Stimulated activated CD4-positive, alpha-beta T cell treated with anti-CD3 and anti-CD28 coated beads, Interleukin-15, amount 100 ng/mL, for 24 hours (primary cell): ENCODE measurements at places on chromosomes 6 and 20.

- DNase-seq, result no peak
These were observed 272.6 kb downstream of the TMEM242 start for GRCh38 chr6:157050537-157051265.

GRCh38 chr6:7433121-7433617, 43.6 kb downstream of the RIOK1 start:
- no peak for DNase-seq

DNA sequence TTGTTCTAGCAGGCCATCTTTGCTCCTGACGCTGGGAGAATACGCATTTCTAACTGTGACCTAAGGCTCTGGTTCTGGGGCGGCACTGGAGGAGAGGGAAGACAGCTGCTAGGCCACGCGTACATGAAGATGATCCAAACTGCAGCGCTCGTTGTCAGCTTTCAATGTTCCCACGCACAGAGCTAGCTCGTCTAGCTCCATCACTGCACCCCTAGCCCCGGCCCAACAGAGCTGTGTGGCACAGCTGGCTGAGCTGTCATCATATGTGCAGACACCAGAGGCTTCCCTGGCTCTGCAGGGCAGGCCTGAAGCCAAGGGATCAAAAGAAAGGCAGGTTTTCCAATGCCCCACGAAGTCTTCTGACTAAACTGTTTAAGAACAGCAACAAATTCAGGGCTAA, 124.7 kb downstream of the IRF4 start:
- DNase-seq, result no peak

DNA sequence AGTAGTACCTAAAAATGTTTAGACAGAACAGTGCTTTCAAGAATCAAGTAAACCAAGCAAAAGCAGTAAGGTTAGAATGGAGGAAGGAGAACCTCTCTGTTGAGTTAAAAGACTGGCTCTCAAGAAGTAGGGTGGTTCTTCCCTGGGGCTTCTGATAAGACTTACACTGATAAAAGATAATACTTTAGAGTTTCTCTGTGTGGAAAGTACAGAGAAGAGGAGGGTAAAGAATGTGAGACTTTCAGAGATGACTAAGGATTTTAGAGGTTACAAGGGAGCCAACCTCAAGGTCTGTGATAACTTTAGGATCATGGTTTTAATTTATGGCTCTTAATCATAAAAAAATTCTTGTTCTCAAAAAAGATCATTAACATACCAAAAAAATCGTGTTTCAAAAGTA, 30.9 kb upstream of the ALDH8A1 start:
- DNase-seq, result no peak

DNA sequence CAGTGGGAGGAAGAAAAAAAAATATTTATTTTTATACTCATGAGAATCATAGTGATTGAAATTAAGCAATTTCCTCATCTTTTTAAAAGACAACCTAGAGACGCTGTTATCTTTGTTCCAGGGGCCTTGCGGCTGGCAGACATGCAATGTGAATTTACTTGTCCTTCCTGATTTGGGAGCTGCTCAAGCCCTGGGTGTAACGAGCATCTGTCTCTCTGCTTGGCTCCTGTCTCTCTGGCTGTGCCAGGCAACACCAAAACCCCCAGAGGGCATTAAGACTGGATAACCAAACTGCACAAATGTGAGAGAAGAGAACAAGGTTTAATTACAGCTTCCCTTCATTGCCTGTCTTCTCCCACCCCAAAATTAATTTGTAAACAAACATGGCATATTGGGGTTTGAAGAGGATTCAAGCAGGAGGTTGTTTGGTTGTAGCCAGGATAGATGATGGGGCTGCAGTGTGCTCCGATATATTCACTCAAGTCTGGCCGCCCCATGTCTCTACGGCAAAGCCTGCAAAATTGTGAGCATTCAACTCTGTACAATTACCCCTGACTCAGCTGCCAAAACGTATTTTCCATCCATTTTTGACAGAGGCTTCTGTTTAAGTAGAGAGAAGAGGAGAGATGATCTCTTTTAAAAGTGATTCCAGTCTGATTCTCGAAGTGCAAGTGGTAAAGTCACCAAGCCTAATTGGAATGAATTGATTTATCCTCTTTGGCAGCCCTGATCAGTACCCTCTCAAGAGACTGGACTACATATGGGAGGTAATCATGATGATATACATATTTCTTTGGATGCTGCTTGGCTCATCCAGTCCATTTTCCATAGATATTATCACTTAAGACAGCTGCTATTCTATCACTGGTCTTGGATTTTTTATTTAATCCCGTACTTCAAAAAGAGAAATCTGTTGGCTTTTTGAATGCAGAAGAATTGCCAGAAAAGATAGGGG, 170.2 kb downstream of the SLC24A3 start:
- DNase-seq, result no peak

- DNase-seq, result no peak
These were observed 1.8 kb downstream of the OSER1 start for GRCh38 chr20:44208770-44209169.

- no peak for DNase-seq
These were observed 7.4 kb downstream of the FRMD1 start for GRCh38 chr6:168071620-168072019.

- DNase-seq, result no peak
These were observed 28.9 kb downstream of the INSM1 start for GRCh38 chr20:20396794-20397193.

DNA sequence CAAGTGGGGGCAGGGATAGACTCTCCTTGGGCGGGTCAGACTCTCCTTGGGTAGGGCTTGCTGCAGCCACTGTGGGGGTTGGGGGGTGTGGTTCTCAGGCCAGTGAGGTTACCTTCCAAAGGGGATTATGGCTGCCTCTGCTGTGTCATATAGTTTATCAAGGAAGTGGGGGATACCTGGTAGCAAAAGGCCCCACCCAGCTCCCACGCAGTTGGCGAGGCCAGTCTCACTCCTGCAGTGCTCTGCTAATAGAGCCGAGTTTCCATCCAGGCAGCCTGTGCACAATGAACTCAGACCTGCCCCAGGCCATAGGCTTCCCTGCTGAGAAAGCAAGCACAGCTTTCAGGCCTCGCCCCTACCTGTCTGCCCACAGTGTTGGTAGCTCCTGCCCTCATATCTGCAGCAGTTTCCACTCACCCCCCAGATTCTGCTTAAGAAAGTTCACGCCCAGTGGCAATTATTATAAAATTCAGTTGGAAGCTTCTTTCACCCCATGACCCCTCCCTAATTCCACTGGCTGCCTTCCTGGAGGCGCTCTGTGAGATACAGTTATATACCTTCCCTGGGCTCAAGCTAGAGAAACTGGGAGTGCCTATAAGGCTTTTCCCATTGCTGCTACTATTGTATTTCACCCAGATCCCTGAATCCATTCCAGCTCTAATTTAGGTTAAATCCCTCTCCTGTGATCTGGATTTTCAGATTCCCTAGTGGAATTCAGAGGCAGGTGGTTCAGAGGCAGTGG, 56.1 kb downstream of the HDDC2 start:
- no peak for DNase-seq
